ENCODE measurements at places on chromosomes 12 and 14.
A peak's percentile ranks its signal among the peaks of the same experiment; 100 is the strongest.

GRCh38 chr14:91817566-91818325, 49.6 kb downstream of the TC2N start:
- no peak for DNase-seq

GRCh38 chr14:24713404-24713803, 79.4 kb upstream of the GZMB start:
- no peak for DNase-seq

- no peak for DNase-seq
Observed at GRCh38 chr12:92765871-92766270, 63.1 kb downstream of the PLEKHG7 start.

- DNase-seq = no peak
Observed at GRCh38 chr14:73231981-73232851, 5.1 kb upstream of the PAPLN start.

DNA sequence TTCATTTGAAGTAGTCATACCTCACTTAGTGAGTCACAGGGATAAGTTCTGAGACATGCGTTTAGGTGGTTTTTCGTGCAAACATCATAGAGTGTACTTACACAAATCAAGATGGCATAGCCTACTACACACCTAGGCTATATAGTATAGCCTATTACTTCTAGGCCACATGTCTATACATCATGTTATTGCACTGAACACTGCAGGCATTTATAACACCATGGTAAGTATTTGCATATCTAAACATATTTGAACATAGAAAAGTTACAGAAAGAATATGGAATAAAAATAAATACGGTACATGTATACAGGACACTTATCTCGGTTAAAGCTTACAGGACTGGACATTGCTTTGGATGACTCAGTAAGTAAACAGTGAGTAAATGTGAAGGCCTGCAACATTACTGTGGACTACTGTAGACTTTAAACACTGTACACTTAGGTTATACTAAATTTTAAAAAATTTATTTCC, 670.6 kb downstream of the SLC16A7 start:
- DNase-seq = no peak

DNA sequence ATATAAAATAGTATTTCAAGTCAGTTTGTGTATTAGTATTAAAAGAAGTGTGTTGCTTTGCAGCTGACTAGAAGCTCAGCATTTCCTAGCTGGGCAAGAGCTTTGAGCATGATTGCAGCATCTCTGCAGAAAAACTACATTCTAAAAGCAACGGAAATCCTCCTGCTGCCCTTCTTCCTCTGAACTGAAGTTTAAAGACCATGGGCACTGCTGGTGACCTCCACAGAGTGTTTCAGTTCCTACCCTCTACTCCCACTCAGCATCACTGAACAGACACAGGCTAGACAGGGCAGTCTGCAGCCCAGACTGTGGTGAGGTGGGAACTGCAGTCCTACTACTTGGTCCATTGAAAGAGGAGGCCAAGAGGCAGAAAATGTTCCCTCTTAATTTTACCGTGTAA, 59.0 kb downstream of the FAR2 start:
- no peak for DNase-seq

GRCh38 chr12:18646286-18646890, 91.4 kb downstream of the PLCZ1 start:
- no peak for DNase-seq

GRCh38 chr14:35243956-35244355, 48.2 kb upstream of the PSMA6 start:
- no peak for DNase-seq

GRCh38 chr14:94473666-94474410, 2.2 kb downstream of the SERPINA9 start:
- DNase-seq = no peak

DNA sequence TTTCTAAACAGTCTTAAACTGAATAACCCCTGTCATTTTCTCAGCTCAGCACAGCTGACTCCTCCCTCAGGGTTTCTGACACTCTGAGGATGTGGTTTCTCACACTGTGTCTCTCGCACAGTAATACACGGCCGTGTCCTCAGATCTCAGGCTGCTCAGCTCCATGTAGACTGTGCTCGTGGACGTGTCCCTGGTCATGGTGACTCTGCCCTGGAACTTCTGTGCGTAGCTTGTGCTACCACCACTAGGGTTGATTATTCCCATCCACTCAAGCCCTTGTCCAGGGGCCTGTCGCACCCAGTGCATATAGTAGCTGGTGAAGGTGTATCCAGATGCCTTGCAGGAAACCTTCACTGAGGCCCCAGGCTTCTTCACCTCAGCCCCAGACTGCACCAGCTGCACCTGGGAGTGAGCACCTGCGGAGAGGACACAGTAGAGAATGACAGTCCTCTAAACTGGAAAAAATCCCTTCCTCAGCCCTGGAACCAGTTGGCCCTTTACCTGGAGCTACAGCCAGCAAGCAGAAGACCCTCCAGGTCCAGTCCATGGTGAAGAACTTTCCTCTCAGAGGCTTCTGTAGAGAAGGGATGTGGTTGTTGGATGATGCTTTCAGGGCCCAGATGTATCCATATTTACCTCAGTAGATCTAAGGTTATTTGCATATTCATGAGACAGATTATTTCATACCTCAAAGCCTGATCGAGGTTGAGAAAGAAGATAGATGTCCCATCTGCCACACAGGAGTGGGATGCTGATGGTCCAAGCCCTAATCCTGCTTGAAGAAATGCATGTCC, 984.8 kb downstream of the TMEM121 start:
- no peak for DNase-seq

- DNase-seq = no peak
Observed at GRCh38 chr14:33611405-33612196, 339.3 kb downstream of the EGLN3 start.

DNA sequence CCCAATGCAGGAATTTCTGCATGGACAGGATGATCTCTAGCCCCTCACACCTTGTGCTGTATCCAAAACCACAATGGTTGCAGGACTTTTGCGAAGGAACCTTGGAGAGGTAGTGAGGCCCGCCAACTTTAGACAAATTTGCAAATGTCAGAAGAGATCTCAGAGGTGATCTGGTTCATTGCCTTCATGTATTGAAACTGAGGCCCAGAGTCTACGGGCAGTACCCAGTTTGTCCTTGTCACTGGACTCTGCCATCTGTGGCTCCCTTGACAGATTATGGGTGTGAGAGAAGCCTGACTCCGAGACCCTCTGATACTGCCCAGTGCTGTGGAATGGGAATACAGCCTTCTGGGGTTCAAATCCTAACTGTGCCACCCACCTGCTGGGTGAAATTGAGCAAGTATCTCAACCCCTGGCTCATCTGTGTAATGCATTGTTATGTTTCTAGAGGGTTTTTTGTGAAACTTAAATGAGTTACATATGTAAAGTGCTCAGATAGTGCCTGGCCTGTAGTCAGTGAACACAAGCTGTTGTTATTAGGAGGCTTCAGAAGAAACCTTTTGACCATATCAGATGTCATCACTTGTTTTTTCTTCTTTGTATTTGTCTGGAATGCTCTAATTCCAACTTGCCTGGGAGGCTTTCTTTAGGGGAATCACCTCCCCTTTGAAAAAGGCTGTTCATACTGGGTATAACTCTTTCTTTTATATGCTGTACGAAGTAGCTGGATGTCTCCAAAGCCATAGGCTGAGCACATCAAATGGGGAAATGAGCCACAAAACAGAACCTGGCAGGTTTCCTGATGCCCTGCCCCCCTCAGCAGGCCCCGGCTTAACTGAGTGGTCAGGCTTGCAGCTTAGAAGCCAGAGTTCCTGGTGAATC, 71.4 kb upstream of the SRSF5 start:
- no peak for DNase-seq

- no peak for DNase-seq
Observed at GRCh38 chr12:123038966-123039365, 58.5 kb downstream of the ARL6IP4 start.

GRCh38 chr14:25349269-25349668, 299.3 kb upstream of the STXBP6 start:
- DNase-seq = peak; percentile 8

DNA sequence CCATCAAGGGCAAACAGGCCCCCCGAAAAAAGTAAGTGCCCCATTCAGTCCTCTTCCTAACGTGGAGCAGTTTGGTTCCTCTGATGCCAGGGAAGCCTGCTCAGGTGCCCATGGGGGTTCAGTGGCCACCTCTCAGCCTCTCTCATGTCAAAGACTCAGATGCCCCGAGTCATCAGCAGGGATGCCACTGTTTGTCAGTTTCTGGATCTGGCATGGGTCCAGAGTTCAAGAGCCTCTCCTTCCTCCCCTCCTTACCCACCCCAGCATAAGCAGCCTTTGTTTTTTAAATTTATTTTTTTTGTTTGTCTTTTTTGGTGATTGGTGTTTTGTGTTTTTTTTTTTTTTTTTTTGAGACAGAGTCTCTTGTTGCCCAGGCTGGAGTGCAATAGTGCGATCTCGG, 11.3 kb downstream of the KMT5A start:
- DNase-seq = no peak

- DNase-seq = no peak
Observed at GRCh38 chr14:59325906-59326305, 137.4 kb downstream of the DAAM1 start.

- no peak for DNase-seq
Observed at GRCh38 chr12:92123780-92124688, 21.6 kb downstream of the BTG1 start.

GRCh38 chr12:2689879-2690278, 104.9 kb upstream of the FKBP4 start:
- DNase-seq = no peak

GRCh38 chr14:21346532-21347135, 37.2 kb downstream of the SUPT16H start:
- no peak for DNase-seq

GRCh38 chr12:131842169-131842568, 14.0 kb downstream of the MMP17 start:
- no peak for DNase-seq

DNA sequence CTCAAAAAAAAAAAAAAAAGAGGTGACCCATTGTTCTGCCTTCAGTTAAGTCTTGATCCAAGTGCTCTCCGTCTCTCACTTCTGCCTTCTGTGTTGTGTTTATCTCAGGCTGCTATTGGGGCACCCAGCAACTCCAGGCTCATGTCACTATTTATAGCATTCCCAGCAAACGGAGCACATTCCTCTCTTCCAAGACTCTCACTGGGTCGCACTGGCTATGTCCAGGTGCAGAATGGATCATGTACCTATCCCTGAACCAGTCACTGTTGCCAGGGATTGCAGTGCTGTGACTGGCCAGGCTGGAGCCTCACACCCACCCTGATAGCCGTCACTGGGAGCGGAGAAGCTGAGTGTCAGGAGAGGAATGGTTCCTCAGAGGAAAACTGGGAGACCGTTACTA, 31.2 kb downstream of the RHOF start:
- DNase-seq = no peak

- DNase-seq = no peak
Observed at GRCh38 chr14:96285667-96286066, 29.7 kb downstream of the BDKRB1 start.

DNA sequence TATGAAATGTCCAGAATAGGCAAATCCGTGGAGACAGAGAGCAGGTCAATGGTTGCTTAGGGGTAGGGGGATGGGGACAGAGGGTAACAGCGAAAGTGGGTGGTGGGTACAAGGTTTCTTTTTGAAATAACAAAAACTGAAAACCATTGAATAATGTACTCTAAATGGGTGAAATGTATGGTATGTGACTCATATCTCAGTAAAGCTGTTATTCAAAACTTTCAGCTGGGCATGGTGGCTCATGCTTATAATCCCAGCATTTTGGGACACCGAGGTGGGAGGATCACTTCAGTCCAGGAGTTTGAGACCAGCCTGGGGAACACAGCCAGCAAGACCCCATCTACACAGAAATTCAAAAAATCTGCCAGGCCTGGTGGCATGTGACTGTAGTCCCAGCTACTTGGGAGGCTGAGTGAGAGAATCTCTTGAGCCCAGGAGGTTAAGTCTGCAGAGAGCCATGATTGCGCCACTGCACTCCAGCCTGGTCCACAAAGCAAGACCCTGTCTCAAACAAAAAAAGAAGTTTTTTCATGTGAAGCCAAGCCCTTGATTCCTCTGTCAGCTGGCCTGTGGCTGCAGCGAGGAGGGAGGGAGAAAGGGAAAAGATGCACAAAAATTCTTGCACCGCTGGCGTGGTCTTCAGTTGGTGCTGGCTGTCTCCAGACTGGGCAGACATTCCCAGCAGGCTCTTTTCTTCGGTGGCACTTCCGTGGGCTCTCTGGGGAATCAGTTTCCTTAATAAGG, 248.2 kb downstream of the SLC41A2 start:
- no peak for DNase-seq

DNA sequence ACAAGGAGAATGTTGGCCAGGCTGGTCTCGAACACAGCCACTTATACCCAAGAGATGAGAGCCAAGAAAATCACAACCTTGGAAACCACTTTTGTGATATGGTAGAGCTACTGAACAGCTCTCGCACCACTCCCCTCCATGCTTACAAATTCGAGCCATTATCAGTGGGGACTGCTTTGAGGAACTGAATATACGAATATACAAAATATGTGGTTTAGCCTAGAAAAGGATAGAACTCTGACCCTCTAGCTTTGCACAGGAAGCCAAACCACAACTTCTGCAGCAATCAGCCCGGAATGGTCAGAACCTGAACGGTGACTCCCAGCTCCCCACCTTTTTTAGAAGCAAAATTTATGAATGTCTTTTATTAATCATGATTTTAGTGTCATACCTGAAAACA, 129.8 kb upstream of the TMEM132C start:
- no peak for DNase-seq

DNA sequence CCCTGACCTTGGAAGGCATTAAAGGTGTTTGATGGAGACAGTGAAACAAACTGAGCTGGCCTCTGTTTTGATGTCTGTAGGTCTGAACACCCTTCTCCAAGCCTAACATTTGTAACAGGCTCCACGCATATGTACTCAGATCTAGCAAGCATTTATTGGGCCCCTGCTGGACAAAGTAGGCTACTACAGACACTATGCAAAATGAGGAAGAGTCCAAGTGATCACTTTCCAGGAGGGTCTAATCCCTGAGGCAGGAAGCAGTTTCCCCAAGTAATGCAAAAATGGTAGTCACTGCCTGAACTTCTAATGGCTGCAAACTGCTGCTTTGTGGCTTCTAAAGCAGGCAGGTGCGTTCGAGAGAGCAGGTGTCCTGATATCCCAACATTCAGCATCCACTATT, 405.8 kb downstream of the MED13L start:
- DNase-seq = no peak

DNA sequence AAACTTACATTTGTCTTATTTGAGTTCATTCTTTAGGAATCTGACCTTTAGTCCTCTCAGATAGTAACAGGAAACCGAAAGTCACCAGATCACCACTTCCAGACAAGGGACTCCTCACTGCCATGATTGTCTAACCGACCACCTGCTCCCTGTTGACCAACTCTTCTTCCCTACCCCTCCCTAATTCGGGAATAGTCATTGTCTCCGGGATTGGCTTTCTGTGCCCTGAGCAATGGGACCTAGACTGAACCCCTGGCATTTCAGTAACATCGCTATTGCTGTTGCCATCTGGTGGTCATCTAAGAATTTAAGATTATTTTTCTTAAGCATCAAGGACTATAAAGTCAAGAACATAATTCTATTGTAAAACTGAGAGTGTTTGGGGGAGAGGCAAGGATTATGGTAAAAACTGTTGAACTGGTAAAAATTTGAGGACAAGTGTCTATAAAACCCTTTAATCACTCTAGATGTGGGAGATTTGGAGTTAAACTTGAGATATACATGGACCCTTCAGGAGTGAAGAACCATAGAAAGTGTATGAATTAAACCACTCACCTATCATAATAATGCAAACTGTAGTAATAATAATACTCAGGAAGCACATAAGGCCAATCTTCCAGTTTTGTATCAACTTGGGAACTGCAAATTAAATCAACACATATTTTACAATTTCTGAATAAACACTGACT, 6.3 kb downstream of the CLEC2A start:
- DNase-seq = no peak

GRCh38 chr14:37078131-37078530, 94.3 kb downstream of the SLC25A21 start:
- DNase-seq = no peak
